Astrocyte of the hippocampus (primary cell): ENCODE measurements at places on chromosomes 6 and 20.

- peak; percentile 94 for DNase-seq
Observed at GRCh38 chr6:129317931-129318820, 391.8 kb downstream of the ARHGAP18 start.

DNA sequence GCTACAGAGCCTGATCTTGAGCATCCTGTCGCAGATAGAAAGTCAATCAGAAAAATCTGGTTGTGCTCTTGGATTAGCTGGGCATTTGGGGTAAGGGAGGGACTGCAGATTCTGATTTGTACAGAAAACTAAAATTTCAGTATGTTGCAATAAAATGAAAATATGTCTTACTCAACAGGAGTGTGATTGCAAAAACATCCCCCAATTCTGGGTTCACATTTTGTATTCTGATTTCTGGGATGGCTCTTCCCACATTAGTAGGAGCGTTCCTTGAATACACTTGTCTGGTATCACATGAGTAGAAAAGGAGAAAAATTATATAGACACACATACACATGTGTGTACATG, 40.5 kb downstream of the PANK2 start:
- DNase-seq: no peak

DNA sequence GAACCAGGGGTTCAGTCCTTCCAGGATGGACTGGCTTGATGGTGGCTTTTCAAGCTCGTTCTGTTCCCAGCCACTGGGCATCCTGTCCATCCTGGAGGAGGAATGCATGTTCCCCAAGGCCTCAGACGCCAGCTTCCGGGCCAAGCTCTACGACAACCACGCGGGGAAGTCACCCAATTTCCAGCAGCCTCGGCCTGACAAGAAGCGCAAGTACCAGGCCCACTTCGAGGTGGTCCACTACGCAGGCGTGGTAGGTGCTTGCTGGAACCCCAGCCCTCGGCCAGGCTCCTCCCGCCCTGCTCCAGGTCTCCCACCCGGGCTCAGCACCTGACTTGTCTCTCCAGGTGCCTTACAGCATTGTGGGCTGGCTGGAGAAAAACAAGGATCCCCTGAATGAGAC, 34.0 kb downstream of the MYH7B start:
- DNase-seq: no peak

DNA sequence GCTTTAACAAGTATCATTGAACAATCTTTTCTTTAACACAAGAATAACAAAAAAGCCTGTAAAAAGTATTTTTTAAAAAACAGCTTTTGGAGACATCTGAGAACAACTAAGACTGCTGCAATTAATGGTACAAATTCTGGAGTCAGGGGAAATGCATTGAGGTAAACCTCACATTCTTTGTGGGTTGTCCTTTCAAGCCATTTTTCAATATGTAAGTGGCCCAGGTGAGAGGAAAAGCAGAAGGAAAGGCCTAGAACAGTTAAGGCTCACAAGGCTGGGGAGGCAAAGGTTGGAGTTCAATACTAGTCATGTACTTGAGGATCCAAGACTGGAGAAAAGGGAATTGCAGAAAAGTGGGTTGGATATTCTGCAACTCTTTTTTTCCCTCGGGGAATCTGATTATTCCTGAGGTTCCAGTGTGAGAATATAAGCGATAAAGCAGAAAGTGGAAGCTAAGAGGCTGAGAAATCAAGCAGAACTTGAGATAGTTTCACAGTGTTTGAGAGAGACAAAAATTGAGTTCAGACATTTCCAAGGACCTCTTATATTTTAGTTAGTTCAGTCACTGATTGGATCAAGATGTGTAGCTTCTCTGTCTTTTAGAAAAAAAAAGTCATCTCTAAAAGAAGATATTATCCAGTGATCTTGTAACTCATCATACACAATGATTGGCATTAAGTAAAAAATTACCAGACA, 25.0 kb upstream of the TXLNB start:
- no peak for DNase-seq

DNA sequence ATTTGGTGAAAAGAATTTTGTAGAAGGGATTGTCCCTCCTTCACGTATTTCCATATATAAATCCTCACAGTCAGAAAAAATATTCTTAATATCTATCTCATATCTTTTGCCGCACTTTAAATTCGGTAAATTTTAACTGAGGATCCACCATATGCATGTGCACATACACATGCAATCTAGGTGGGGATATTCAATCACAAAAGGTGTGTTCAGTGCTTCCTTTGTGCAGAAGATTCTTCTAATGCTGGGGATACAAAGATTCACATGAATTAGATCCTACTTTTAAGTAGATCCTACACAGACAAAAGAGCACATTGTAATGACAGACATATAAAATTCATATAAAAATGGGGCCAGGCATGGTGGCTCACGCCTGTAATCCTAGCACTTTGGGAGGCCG, 13.6 kb upstream of the HLA-DRB1 start:
- DNase-seq: no peak

GRCh38 chr6:46175446-46175845, 4.7 kb upstream of the ENPP5 start:
- DNase-seq: no peak

GRCh38 chr6:106448000-106448426, 87.5 kb downstream of the CRYBG1 start:
- DNase-seq: no peak

- DNase-seq: no peak
Observed at GRCh38 chr20:57577679-57578475, 17.0 kb downstream of the PCK1 start.

DNA sequence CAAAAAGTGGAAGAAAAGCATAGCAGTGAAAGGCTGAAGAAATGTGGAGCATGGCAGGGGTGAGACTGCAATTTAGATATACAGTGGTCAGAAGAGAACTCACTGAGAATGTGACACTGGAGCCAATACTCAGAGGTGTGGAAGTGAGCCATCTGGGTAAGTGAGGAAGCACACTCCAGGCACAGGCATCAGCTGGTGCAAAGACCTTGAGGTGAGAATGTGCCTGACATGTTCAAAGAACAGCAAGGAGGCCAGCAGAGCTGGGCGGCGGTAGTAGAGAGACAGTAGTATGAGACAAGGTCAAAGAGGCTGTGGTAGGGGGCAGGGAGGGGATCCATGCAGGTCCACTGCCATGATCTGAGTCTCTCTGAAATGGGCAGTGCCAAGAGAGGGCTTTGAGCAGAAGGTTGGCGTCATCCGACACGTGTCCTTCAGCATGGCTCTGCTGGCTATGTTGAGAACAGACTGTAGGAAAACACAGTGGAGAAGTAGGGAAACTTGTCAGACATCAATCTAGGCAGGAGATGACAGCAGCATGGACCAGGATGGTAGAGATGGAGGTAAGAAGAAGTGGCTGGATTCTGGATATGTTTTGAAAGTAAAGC, 84.4 kb downstream of the PLCG1 start:
- DNase-seq: no peak

DNA sequence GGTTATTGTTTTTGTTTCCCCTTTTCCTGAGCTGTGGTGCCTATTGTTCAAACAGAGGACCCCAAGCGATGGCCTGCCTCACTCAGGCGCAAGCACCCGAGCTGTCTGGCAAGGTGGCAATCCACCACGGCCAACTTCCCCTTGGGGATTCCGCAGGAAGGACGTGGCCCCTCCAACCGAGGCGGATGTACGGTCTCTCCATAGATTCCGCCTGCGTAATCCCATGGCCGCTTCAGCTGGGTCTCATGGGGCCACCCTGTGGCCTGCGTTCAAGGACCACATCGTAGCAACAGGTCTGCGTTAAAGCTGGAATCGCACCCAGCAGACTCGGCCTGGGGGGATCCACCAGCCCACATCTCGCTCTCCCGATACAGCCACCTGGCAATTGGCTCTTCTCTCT, 79.9 kb downstream of the CEBPB start:
- no peak for DNase-seq

- DNase-seq: no peak
Observed at GRCh38 chr20:3876676-3877075, 12.5 kb upstream of the PANK2 start.
